ENCODE measurements at places on chromosomes 6 and 20.
A peak's percentile ranks its signal among the peaks of the same experiment; 100 is the strongest.

GRCh38 chr6:21858076-21858475 lies 264.5 kb downstream of the SOX4 start:
- no peak for DNase-seq

DNA sequence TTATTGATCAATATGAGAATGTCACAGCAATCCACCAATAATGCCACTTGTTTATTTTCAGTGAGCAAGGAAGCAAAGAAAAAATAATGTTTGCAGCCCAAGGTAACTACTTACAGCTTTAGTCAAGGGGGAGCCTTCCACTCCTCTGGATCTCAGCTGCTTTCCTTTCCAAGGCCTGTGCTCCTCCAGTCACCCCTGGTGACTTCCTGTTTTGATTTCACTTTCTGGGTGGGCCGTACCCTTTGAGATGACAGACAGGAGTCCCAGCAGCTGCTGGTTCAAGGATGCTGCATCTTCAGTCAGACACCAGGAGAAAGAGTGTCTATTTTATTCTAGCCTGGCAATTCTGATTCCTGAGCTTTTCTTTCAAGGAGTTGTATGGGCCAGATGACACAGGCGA lies 5.6 kb upstream of the VNN2 start:
- DNase-seq = no peak

DNA sequence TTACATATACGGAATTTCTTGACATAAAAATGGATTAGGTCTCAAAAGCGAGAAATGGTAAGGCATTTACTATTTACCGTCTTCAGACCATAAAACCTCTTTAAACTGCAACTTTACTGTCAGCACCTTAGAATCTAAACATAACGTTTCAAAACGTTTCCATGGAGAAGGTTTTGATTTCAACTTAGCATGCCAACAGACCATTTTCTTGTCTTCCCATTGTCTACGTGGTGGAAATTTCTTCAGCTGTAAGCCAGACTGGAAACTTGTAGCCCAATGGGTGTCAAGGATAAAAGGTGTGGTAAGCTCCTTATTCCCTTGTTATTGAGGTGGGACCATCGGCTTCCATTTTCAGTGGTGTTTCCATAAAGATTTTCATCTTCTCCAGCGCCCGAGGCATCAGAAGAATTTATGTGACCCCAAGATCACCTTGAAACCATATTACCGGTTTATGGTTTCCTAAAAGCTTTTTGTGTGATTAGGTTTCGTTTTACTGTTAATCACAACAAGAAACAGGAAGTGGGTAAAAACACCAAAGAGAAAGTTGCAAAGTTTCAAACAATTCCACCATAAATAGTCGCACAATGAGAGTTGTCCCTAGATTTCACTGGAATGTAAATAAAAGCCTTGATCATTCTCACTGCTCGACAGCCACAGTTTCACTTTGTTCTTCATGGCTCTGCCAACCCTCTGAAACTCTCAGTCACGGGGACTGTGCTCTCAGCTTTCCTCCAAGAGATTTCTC lies 63.0 kb upstream of the CD2AP start:
- DNase-seq = peak; percentile 56

DNA sequence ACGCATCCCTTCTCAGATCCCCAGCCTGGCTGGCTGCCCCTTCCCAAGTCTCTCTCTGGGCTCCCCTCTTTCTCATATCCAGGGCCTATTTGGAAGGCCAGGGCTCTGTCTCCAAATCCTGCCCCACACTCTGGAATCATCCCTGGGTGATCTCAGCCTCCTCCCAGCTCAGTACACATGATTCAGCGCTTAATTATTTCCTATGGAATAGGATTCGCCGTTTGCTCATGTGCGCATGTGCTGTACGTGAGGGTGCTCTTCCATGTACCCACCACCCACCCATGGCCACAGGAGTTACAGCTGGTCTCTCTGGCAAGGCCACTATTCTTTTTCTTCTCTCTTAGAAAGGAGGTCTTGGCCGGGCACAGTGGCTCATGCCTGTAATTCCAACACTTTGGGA lies 81.7 kb upstream of the FOXP4 start:
- no peak for DNase-seq

GRCh38 chr6:11202513-11203305 lies 29.8 kb downstream of the NEDD9 start:
- peak; percentile 82 for DNase-seq

GRCh38 chr6:89828988-89829471 lies 650 bp upstream of the CASP8AP2 start:
- DNase-seq = no peak

DNA sequence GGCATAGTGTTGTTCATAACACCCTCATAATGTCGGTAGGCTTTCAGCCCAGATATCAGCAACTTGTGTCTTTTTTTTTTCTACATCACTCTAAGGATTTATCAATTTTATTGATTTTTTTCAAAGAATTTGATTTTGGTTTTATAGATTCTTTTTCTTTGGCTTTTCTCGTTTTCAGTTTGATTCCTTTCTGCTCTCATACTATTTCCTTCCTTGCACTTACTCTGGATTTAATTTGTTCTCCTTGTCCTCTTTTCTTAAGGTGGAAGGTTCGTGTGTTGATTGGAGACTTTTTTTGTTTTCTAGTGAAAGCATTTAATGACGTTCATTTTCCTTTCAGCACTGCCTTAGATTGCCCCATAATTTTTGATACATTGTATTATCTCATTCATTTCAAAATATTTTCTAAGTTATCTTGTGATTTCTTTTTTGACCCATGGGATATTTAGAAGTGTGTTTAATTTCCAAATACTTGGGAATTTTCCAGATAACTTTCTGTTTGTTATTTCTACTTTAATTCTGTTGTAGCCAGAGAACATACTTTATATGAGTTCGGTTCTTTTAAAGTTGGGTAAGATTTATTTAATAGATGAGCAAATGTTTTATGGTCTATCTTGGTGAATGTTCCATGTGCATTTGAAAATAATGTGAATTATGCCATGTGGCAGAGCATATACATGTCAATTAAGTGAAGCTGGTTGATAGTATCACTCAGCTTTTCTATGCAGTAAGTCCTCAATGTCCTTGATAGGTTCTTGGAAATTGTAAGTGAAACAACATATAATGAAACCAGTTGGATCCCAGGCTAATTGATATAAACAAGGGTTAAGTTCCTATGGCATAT lies 62.8 kb downstream of the IRF4 start:
- no peak for DNase-seq

DNA sequence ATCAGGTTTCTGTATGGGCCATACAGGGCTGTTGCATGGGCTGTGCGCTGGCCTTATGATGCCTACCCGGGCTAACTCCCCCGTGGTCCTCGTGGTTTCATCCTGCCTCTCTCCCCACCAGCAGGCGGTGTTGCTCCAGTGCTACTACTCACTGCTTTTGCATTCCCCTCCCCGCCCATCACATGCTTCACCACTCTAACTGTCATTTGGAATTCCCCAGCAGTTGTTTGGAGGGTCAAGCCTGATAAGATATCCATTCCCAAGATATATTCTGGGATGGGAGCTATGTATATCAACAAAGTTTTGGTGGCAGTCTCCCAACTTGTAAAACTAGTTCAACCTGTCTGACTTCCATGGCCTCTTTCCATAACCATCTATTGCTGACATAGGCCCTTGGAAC lies 233.2 kb upstream of the SOX4 start:
- no peak for DNase-seq

GRCh38 chr6:105688573-105688972 lies 285.7 kb upstream of the PREP start:
- no peak for DNase-seq

DNA sequence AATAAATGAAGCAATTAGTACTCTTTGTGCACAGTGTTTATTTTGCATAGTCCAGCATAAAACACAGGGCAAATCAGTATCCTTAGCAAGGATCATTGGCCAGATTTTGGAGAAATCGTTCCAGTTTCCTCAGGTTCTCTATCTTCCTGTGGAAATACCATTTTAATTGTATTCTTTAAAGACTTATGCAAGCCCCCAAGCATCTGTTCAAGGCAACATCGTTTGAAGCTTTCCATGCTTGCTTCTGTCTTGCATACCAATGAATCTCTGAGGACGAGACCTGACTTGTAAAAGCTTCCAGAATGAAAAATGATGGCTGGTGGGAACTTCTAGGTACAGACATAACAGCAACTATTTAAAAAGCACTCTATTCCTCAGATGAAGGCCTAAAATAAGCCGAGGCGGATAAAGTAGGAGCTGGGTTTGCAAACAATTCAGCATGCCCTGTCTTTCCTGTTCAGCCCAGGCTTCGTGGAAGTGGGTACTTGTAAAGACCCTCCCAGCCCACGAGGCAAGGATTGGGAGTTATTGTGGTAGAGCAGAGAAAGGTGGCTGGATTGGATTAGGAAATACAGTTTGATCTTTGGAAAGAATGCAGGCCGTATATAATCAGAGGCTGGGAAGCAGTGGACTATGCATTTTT lies 21.6 kb downstream of the NRSN1 start:
- no peak for DNase-seq

- no peak for DNase-seq
Measured at GRCh38 chr20:50686821-50687220, 4.5 kb downstream of the RIPOR3 start.

DNA sequence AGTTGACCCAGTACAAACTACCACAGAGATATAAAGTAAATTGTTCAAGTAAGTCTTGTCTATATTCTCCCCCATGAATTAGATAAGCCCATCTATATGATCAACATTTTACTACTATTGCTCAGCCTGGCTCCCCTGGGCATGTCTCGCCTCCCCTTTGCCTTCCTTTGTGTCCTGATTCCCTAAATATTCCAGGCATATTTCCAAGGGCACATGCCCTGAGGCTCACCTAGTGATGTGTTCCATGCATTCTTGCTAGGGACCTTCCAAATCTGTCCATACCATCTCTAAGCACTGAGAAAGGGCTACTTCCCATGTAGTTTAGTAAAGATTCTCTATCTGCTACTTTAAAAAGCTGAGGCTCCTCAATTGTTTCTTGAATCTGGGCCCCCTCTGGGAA lies 309.5 kb upstream of the PRND start:
- DNase-seq = no peak

DNA sequence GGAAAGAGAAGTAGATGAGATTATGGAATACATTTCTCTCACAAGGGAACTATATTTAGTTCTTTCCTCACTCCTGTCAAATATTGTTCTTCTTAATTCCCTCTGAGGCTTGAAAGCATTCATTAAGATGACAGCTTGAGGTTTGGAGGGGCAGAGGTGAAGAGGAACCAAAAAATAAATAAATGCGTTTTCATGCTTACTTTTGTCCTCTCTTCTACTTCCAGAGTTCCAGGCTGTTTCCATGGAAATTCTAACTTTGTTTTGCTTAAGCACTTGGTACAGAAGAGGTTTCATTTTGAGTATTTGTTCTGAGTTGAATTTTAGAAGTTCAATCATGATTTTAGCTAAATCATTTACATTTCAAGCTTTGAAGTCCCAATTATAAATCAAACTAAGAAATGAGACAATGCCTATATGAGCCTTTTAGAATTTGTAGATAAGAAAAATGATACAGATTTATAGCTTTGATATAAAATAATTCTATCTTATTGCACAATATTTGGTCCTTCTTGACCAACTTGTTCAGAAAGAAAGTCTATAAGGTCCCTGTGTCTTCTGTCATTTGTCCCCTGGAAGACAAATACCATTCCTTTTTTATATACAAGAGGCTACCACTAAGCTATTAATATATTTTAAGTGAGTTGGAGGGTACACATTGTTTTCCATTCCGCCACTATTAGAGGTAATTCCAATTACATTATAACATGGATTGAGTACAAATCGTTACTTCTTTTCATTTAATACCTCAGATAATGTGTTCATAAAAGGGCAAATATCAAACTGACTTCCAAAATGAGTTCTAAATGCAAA lies 16.3 kb downstream of the RBM24 start:
- peak; percentile 25 for DNase-seq

DNA sequence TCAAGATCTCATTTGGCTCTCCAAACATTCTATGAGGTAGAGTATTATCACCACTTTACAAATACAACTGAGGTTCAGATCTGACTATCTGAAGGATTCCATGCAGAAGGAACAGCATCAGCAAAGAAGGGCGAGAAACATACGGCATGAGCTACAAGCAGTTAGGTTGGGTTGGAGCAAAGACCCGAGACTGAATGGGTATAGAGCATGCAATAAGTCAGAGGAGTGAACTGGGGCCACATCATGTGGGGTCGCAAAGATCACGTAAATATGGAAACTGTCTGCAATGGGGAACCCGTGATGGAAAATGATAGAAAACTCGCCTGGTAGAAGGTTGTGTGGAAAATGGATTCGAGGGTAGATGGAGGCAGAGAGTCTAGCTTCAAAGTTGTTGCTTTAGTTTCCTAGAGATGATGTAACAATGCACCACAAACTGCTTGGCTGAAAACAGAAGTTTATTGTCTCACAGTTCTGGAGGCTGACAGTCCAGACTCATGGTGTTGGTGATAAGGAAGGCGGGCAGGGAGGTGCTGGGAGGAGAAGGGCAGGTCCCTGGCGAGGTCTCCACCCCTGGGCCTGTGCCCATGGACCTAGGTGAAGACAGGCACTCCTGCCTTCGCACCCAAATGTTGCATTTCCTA lies 44.3 kb upstream of the BCLAF1 start:
- no peak for DNase-seq

- DNase-seq = peak; percentile 89
Measured at GRCh38 chr6:26327450-26328264, 37.3 kb upstream of the BTN3A2 start.

DNA sequence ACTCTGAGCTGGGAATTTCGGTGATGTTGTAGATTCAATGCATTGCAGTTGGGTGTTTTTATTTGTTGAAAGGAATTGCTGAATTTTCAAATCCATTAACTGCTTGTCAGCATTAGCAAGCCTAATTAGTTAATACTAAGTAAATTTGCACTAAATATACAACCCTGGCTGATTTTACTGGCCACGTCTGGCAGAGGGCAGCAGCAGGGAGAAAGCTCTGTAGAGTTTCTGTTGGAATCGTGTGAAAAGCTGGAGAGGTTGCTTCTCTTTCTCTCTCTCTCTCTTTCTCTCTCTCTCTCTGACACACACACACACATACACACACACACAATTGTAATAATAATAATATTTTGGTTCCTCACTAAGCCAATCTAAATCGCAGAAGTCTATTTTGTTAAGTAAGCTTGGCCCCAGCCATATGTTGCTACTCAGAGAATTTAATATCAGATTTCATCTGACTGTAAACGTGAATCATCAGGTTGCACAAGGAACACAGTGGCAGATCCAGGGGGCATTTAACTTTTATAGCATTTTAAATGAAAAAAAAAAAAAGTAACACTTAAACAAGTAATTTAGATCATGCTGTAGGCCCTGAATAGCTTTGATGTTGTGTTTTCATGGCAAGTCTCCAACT lies 289.5 kb downstream of the ESR1 start:
- peak; percentile 93 for DNase-seq

GRCh38 chr6:157332813-157333212 lies 9.5 kb upstream of the TMEM242 start:
- DNase-seq = no peak

DNA sequence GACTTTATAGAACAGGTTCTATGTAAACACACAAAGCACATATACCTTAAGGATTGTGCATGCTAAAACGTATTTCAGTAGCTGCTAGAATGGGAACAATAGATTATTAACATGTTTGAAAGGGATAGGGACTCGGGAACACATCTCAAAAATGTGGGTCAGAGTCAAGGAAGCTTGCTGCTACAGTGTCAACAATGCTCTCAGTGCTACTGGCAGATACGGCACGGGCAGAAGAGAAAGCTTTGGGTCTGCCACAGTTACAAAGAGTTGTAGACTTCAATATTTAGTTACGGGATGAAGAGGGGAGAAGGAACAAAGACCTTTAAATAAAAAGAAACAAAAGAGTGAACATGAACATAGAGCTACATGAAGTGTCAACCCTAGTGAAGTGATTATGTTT lies 170.5 kb downstream of the BACH2 start:
- no peak for DNase-seq
